ENCODE measurements at places on chromosomes 4 and X.

- DNase-seq, result no peak
Measured at GRCh38 chr4:2944586-2945526, 18.4 kb downstream of the NOP14 start.

DNA sequence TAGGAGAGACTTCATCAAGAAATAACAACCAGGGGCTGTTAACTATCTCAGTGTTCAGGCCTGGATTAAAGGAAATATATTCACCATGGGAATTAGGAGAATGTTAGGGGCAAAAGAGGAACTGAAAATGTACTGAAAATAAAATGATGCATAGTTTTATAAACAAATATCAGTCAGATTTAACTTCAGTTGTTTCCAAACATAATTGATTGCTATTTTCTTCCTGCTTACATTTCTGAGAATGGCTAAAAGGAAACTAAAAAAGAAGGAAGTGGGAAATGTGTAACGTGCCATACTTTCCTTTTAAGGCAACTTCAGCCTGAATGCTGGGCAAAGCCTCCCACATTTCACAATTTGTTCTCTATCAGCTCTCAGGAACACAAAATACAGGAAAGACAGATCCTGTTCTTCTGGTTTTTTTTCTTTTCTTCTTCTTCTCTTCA, 178.1 kb downstream of the MAML3 start:
- no peak for DNase-seq

- DNase-seq, result no peak
Measured at GRCh38 chrX:141405486-141405852, 163.2 kb upstream of the SPANXC start.

- no peak for DNase-seq
Measured at GRCh38 chr4:165450871-165451270, 72.1 kb downstream of the CPE start.

GRCh38 chr4:138225477-138225876, 16.7 kb downstream of the SLC7A11 start:
- no peak for DNase-seq

- DNase-seq, result no peak
Measured at GRCh38 chr4:52472444-52472843, 186.7 kb downstream of the USP46 start.

GRCh38 chr4:118317691-118318090, 35.1 kb downstream of the PRSS12 start:
- no peak for DNase-seq

DNA sequence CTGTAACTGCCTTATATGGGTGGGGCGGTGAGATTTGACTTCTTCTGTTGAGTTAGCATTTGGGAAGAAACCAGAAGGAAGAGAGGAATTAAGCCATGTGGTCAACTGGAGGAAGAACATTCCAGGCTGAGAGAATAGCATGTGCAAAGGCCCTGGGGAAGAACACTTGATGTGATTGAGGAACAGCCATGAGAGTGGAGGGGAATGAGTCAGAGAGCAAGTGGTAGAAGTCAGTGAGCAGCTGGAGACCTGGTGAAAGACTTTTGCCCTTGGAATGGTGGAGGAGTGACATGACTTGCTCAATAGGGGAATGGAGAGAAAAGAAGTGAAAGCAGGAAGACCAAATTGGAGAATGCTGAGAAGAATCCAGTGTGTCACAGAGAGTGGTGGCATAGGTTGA, 327.8 kb upstream of the HAND2 start:
- DNase-seq, result no peak

- no peak for DNase-seq
Measured at GRCh38 chr4:8192748-8193738, 6.0 kb upstream of the SH3TC1 start.

GRCh38 chrX:53547668-53548067, 113.5 kb upstream of the HSD17B10 start:
- DNase-seq, result no peak

DNA sequence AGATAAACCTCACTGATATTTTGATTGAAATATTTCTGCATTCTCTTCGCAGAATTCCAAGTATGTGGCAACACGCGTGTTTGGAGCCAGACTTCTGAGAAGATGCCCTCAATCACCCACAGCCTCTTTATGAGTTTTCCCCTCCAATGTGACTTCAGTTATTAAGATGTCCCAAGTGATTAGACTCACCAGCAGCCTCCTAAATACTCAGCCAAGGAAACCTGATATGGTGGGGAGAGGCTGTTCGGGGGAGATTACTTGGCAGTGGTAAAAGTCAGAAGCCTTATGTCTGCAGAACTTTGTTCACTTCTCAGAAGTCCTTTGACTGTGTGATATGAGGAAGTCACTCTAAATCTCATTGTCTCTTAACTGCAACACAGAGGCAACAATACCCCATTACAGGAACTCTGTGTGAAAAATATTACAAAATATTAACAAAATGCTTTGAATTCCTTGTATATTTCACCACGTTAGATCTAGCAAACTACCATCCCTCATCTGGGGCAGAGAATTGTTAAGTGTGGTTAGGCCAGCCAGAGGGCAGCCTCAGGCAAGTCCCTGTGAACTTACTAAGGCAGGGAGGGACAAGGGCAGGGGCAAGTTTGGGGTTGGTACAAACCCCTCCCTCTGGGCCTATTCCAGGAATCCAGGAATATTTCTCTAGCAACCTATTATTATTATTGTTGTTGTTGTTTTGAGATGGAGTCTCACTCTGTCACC, 151.4 kb upstream of the USP9X start:
- no peak for DNase-seq

GRCh38 chr4:63898961-63899360, 510.3 kb downstream of the TECRL start:
- no peak for DNase-seq

- no peak for DNase-seq
Measured at GRCh38 chr4:67355806-67356205, 189.5 kb downstream of the CENPC start.

- no peak for DNase-seq
Measured at GRCh38 chr4:57371671-57372070, 261.5 kb upstream of the IGFBP7 start.

- no peak for DNase-seq
Measured at GRCh38 chr4:107863850-107864371, 39.2 kb downstream of the SGMS2 start.

DNA sequence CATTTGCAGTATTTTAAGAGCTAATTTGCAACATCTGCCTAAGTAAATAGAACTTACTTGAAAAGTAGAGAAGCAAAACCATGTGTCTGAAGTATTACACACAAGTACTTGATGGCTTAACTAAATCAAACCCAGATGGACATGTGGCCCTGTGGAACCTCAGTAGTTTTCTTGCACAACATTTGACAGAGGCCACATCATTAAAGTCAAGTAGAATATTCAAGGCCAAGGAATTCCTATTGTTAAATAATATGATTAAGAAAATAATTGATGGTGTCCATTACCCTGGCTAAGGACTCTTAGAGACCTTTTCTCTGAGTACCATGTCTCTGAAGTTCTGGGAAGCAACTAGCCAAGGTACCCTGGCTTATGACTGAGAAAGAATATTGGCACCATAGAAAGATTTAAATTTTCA, 135.4 kb upstream of the OTUD4 start:
- no peak for DNase-seq

Data from activated naive CD8-positive, alpha-beta T cell treated with anti-CD3 and anti-CD28 coated beads, Interleukin-2, amount 50 U/mL, for 16 hours (primary cell).